NCI-H446 treated with DMSO at 0.1 percent for 48 hours (cell line): ENCODE measurements at places on chromosomes 16 and 17.

DNA sequence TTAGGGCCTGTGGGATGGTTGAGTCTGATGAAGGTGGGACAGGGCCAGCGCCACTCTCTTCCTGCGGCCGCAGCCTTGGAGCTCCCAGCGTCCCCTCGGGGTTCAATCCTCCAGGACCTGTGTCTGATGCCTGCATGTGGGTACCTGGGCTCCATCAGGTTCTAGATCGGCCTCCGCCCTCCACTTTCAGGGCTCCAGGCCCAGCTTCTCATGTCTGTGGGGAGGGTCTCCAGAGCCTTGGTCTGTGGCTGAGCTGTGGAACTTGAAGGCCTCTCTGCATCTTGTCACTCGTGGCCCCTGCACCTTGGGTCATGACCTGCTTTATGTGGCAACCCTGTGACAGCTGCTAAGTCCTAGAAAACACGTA lies 89.8 kb upstream of the ZNF750 start:
- DNase-seq, result no peak

DNA sequence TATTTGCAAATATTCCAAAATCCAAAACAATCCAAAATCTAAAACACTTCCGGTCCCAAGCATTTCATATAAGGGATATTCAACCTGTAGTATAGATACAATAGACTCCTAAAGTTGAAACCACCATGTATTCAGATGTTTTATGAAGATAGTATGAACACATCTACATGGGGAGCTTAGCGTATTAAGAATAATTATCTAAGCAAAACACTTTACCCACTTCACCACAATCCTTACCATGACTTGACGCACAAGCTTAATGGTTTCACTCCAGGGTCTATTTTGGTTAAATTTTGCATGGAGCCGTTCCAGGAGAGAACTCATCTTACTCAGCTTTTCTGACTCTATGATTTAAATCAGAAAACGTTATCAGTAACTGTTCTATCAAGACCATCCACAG lies 3.5 kb downstream of the MED1 start:
- no peak for DNase-seq

GRCh38 chr16:67445441-67445912 lies 14.6 kb downstream of the HSD11B2 start:
- DNase-seq, result no peak

GRCh38 chr17:13087802-13088201 lies 70.0 kb upstream of the ELAC2 start:
- DNase-seq, result no peak

DNA sequence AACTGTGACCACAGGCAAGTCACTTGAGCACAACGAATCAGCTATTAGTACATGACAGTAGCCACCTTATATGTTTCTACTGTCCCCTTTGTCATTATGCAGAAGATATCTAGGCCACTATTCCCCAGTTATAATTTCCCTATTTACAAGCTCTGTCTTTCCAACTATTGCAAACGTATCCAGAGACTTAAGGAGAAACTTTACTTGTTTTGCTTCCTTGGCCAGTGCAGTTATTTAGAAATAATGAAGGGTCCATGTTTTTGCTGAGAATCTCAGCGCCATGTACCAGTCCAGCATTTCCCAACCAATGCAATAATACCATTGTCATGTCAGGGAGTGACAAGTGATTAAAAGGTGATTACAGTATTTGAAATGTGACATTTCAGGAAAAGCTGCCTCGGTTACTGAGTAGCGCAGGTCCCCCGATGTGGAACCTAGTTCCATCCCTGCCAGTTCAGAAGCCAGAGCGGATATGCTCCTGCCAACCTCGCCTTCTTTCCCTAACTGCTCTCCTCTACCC lies 743 bp downstream of the ZNF624 start:
- no peak for DNase-seq

- no peak for DNase-seq
These were observed 1.3 kb upstream of the HSD17B2 start for GRCh38 chr16:82033683-82034300.

GRCh38 chr17:55726440-55726839 lies 3.8 kb upstream of the TMEM100 start:
- DNase-seq, result peak; percentile 82
